ENCODE measurements at places on chromosomes 3 and 15.

DNA sequence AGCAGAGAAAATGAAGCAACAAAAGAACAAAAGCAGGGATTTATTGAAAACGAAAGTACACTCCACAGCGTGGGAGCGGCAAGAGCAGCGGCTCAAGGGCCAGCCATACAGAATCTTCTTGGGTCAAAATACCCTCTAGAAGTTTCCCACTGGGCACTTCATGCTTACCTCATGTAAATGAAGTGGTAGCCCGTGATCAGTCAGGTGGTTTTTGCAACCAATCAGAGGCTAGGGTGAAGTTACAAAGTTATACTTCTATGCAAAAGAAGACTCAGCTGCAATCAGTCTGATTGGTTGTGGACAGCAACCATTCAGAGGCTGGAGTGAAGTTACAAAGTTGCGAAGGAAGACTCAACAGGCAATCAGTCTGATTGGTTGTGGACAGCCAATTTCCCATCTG lies 37.8 kb upstream of the TRH start:
- DNase-seq: peak; percentile 88

DNA sequence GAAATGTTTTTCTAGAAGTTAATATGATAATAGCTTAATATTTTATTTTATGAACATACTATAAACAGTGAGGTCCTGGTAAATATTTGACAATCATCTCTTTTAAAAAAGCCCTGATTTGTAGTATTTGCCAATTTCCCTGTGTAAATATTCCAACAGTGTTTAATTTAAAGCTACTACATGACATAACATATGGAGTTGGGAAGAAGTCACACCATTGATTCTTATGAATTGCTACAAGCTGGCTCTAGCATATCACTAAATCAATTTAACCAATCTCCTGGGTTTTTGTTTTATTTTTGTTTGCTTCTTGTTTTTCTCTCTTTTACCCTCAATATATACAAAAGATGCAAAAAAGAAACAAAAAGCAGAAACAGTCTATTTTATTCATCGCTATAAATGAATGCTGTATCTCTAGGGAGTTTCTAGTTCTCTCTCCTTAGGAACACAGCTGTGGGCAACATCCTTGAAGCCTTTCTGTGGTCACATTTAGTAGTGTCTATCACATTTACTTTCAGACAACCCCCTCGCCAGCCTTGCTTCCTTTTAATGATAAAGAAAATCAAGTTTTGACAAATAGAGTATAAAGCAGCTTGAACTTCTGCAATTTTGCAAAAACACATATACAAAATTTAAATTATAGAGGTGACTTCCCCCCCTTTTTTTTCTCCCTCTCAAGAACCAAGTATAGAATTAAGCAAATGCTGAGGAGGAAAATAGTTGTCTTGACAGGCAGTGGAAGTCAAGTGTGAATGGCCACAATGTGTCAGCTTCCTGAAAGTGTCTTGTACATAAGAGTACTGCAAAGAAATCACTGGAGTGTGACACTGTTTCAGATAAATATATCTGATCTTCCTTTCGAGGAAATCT lies 21.4 kb downstream of the CCR1 start:
- DNase-seq: no peak

GRCh38 chr15:98547741-98548138 lies 100.6 kb upstream of the IGF1R start:
- DNase-seq: peak; percentile 44

DNA sequence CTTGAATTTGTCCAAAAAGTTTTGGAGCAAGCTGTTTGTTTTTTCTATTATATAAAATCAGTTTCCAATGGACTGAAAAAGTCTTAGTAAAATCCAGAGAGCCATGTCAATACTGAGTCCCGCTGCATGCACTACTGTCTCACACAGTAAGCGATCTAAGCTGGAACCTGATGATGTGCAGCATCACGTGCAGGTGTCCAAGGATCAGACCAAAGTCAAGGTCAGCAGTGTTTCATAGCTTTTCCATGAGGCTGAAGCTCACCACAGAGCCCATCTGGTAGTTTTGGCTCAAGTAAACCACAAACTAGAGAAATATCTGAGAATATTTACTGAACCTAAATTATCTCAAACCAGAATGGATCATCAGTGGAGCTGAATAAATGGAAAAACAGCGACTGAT lies 784.0 kb upstream of the SEMA6D start:
- no peak for DNase-seq

DNA sequence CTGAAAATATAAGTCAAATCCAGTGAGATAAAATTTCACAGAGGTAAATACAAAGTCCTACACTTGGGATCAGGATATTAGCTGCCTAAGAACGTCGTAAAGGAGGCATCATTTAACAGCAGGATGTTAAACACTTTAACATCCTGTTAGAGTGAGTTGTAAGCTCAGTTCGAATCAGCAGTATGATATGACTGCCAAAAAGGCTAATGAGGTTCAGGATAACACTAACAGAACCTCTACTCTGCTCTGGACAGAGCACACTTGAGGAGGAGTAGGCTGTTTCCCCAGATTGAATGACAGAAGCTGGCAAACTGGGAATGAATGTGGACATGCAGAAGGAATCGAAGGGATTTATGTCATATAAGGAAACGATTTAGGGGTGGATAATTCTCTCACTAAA lies 227.1 kb upstream of the CD96 start:
- no peak for DNase-seq

- no peak for DNase-seq
Observed at GRCh38 chr3:191345334-191345733, 15.0 kb upstream of the UTS2B start.

DNA sequence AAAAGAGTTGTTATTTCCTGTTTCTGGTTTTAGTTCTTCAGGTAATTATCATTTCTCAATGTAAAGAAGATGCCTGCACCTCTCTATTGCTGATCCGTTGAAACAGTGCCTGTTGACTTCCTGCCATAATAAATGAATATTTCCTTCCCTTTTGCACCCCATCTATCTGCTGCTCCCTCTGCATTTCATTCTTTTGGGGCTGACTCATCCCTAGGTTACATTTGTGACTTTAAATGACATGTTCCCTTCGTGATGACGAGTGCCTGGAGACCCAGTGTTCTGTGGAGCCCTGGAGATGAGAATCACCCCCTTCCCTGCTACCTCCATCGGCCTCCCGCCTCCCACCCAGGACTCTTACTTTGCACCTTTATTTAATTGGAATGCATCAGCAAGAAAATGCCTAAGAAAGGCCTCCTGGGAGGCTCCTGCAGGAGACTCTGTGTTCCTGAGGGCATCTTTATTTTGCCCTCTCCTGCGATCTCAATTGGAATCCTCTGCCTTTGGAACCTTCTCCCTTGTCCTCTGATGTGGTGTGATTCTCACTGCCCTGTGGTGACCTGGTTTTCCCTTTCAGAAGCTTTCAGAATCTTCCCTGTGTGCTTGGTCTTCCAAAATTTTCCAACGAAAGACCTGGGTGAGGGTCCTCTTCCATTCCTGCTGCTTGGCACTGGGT lies 13.7 kb downstream of the LRRK1 start:
- DNase-seq: no peak

DNA sequence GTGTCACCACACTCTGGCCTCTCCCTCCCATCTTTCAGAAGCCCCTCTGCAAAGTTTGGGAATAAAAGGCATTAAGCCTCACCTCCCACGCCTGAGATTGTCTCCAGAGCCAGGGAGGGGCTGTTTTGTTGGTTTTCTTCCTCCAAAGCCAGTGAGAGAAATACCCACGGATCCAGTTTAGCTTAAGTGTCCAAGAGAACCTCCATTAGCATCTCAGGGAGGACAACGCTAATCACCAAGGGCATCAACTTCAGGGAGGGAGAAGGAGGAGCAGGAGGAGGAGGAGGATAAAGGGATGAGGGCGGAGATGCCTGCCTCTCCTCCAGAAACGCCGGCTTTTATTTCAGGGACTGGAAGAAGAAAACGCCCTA lies 101.6 kb downstream of the SRGAP3 start:
- no peak for DNase-seq

- DNase-seq: no peak
Observed at GRCh38 chr15:70060993-70061305, 36.8 kb downstream of the TLE3 start.

- DNase-seq: peak; percentile 98
Observed at GRCh38 chr3:194296454-194297263, 54.5 kb downstream of the CPN2 start.

GRCh38 chr3:191217301-191217700 lies 18.3 kb downstream of the OSTN start:
- no peak for DNase-seq

GRCh38 chr3:38510631-38511030 lies 14.5 kb downstream of the EXOG start:
- DNase-seq: no peak

- DNase-seq: no peak
Observed at GRCh38 chr3:41259449-41260062, 60.3 kb downstream of the CTNNB1 start.

- no peak for DNase-seq
Observed at GRCh38 chr3:119184796-119185570, 11.6 kb downstream of the UPK1B start.

- no peak for DNase-seq
Observed at GRCh38 chr3:100261485-100261903, 702 bp downstream of the TBC1D23 start.

DNA sequence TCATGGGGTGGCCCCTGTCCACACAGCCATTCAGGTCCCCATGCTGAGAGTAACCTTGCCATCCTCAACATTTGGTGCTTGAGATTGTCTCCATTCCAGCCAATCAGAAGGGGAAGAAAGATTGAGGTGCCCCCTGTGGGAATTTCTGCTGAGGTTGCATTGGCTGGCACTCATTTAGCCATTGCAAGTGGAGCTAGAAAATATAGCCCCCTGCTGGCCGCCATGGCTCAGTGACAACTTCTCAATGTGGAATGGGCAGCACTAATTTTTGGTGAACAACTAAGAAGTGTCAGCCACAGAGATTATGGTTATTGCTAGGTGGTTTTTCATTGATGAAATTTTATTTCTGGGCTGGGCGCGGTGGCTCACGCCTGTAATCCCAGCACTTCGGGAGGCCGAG lies 22.0 kb downstream of the COL6A6 start:
- DNase-seq: peak; percentile 75

GRCh38 chr15:33211176-33211808 lies 16.8 kb upstream of the FMN1 start:
- DNase-seq: no peak

DNA sequence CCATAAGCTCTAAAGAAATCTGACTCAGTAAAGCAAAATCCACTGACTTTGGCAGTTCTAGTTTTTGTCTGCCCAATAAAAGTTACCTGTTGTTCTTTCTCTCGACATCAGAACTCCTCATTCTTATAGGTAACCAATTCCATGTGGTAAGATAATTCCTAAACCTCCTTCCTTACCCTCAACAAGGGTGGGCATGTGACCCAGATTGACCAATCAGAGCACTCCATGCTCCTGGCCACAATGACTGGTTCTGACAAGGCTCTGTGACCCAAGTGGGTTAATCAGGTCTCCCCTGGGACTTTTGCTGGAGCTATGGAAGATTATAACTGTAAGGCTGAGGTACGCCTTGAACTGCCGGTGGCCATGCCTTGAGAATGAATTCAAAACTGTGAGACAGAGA lies 31.7 kb downstream of the LINS1 start:
- DNase-seq: no peak

- no peak for DNase-seq
Observed at GRCh38 chr15:101101676-101102075, 150.2 kb downstream of the CHSY1 start.

- DNase-seq: no peak
Observed at GRCh38 chr3:63562323-63562722, 90.2 kb upstream of the SNTN start.

- DNase-seq: no peak
Observed at GRCh38 chr3:29240248-29240647, 40.6 kb upstream of the RBMS3 start.

DNA sequence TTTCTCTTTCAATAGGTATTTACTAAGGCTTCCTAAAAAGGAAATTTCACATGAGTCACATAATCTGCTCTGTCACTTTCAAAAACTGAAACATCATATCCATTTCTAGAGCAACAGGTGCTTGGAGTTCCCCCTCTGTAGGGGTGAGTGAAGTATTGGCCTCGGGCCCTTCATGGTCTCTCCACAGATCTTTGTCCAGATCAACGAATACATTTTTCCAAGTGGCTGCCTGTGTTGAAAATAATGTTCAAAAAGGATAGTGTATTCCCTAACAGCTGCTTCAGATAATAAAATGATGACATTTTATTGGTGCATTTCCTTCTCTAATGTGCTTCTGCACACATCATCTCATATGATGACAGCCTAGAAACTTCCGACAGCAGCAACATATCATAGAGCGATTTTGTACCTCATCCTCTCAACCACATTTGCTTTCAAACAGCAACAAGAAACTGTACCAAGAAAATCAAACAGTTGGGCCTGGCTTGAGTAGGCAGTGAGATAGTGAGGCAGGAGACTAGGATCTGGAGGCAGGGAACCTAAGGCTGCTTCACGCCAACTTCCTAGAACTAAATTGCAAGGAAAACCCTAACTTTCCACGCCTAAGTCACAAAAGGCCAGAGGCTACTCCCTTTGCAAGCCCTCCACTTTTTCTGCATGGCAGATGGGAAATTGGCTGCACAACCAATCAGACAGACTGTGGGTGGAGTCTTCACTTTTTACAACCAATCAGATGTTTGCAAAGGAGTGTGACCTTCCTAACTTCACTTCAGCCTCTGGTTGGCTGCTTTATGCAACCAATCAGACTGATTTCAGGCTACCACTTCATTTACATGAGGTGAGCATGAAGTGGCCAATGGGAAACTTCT lies 340.2 kb downstream of the LRRC3B start:
- DNase-seq: no peak

DNA sequence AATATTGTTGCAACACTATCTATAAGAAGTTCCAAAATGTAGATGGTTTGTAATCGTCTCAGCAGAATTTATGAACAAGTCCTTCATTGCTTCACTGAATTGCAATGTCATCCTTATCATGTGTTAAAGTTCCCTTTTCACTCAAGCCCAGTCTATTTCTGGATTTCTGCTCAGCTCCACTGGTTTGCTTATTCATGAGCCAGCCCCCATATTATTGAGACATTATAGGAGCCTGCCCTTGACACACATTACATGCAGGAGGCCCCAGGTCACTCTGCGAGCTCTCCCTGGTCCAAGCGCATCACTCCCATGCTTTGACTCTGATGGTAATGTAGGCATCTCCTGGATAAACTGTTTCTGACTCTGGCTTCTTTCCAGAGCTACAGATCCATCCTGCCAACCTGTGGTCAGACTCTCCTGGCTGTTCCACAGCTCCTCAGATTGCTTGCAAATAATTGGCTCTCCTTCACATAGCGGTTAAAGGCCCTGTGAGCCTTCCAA lies 56.9 kb downstream of the ABTB1 start:
- DNase-seq: no peak

- DNase-seq: peak; percentile 27
Observed at GRCh38 chr15:57969355-57969754, 96.2 kb downstream of the ALDH1A2 start.

GRCh38 chr3:124351430-124352148 lies 359.7 kb upstream of the ROPN1 start:
- DNase-seq: peak; percentile 82

GRCh38 chr3:190229632-190230424 lies 92.4 kb downstream of the CLDN1 start:
- DNase-seq: no peak

GRCh38 chr15:34436956-34437442 lies 609 bp downstream of the GOLGA8A start:
- DNase-seq: peak; percentile 82

GRCh38 chr15:29183071-29183831 lies 86.4 kb downstream of the NSMCE3 start:
- no peak for DNase-seq

Measured in neural progenitor cell (in vitro differentiated cells).